Activated CD4-positive, alpha-beta T cell treated with anti-CD3 and anti-CD28 coated beads, Interleukin-2, amount 50 U/mL, for 1 hour (primary cell): ENCODE measurements at places on chromosomes 6 and 20.

GRCh38 chr6:150537491-150537890, 62.2 kb upstream of the PLEKHG1 start:
- DNase-seq, result no peak

DNA sequence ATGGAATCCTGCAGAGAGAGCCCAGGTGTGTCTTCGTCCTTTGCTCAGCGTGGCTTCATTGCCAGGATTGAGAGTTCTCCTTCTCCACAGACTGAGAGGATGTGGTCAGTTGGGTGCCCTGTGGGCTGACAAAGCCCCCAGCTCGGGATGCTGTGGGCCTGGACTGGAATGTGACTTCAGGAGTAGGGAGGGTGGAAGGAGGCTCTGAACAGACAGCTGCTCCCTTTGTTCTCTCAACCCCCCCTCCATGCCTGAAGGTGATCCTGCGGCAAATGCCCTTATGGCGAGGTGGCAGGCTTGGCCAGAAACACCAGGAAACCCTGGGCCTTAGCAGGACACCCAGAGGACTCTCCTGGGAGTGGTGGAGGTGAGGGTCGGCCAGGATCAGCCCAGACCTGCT, 1.8 kb upstream of the CST5 start:
- DNase-seq, result no peak

DNA sequence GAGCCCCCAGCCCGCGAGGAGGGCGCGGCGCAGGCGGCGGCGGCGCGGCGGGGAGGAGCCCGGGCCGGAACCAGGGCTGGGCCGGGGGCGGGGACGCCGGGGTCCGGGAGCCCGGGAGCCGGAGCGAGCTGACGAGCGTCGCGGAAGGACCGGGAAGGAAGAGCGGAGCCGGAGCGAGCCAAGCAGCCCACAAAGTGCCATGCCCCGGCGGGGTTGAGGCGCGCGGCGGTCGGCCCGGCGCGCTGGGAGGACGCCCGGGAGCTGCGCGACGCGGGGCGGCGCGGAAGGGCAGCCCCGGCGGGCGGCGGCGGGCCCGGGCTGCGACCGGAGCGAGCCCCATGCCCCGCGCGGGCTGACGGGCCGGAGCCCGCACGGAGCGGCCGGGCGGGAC, 289 bp downstream of the FOXP4 start:
- no peak for DNase-seq

GRCh38 chr20:32610472-32611218, 25.5 kb upstream of the NOL4L start:
- no peak for DNase-seq

DNA sequence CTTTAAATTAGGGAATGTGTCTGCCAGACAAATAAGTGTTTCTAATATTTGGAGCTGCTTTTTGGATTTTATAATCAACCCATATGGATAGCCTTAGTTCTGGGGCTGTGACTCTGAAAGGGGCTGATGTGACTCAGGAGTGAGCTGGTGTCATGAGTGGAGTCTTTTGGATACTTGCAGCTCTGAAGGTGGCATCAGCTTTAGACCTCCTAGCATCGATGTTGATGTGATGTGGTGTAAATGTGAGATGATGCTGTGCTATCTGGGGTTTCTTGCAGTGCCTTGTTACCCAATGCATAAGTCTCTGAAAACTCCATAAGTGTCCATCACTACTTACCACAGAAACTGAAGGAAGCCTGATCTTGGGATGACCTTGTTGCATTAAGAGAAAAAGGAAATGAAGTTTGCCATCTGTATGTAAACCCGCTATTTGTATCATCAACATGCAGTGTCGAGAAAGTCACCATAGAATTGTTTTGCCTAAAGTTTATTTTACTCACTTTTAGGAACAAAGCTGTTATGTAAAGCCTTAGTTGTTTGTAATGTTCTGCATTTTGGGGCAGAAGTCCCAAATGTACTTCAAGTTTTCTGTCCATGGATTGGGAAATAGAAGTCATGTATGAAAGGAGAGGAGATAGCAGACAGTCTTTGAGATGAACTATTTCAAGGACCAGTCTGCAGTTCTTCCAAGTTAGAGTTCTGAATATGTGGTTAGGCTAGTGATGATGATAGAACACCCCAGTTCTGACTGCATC, 8.0 kb downstream of the FOXO3 start:
- DNase-seq, result no peak

- no peak for DNase-seq
Observed at GRCh38 chr6:111411978-111412566, 70.9 kb downstream of the REV3L start.

DNA sequence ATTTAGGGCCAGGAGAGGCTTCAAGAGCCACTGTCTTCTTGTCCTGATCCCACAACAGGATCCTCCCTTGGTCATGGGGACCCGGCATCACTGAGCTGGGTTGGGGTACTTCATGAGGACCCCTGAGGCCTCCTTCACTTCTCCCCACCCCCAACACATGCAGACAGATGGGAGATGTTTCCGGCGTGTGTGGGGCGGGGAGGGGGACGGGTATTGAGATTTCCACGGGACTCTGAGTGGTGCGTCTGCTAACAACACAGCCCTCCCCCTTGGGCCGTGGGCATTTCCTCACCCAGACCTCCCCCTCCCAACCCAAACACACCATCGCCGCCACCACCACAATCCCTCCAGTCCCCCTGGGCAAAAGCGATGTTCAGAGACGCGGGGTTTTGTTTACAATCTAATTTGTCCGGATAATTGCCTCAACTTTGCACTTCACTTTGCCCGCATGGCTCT, 906 bp upstream of the FOXP4 start:
- DNase-seq, result no peak

GRCh38 chr20:31565699-31566318, 39.3 kb upstream of the ID1 start:
- no peak for DNase-seq

DNA sequence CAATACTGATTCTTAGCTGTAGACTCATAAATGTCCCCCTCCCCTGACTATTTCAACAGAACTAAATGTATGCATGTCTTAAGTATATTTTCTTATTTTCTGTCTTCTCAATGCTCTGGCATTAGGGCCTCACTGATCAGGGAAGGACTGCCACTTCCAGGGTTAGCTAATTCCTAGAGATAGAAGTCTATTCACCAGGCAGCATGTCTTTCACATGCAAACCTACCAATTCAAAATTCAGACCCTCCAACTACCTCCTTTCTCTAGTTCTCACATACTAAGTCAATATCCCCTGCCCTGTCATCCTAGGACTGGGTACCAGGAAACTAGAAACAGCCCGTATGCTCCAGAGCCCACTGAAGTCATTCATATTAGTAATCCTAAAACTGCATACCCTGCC, 132.3 kb downstream of the RALGAPA2 start:
- no peak for DNase-seq

DNA sequence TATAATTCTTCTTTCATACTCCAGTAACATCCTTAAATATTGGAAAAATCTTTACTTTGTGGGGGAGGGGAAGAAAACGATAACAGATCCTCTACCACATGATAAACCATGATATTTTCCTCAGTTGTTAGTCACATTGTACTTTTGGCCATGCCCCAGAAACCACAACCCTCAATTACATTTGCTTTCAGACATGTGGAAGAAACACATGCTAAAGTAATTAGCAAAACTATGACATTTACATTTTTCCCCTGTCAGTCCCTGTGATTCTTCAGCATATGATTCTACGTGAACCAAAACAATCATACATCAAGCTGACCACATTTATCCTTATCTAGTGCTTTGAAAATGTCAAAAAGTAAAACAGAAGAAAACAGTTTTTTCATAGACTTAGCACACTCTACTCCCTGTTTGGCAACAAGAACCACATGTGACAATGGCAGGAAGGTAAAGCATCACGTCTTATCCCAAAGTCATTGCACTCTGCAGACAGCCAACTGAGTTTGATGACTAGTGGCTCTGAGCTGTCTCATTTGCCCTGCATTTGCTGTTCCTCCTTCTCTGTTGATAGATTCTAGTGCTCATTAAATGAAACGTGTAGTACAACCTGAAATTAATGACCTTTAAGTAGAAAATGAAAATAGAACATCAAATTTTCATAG, 505.8 kb upstream of the MARCKS start:
- DNase-seq, result no peak
